ENCODE measurements at places on chromosomes 4 and X.

GRCh38 chr4:11469650-11470437 is 41.1 kb upstream of the HS3ST1 start:
- DNase-seq: no peak

DNA sequence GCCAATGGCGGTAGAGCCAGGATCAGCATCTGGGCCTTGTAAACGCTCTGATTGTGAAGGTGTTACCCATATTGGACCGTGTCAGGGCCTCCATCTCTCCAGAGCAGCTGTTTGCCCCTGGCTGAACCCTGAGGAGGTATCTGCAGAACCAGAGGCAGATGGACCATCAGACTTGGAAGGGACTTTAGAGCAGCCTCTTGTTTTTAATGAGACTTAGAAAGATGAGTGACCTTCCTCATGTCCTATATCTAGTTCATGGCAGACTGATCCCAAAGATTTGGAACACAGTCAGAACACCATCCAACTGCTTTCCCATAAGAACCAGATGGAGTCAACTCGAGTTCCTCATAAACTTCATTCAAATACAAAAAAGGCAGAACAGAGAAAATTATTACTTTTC is 135.1 kb upstream of the MSX1 start:
- DNase-seq: no peak

DNA sequence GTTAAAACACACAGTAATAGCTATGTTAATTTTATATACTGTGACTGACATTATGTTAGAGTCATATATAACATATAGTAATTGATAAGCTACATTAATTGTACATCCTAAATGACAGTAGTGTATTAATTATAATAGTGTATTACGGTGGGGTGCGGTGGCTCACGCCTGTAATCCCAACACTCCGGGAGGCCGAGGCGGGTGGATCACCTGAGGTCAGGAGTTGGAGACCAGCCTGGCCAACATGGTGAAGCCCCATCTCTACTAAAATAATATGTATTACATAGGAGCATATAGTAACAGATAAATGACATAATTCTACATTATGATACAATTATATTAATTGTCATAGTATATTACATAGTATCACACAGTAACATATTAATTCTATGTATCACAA is 12.2 kb downstream of the ASMTL start:
- DNase-seq: no peak

GRCh38 chr4:169313732-169314131 is 43.0 kb upstream of the SH3RF1 start:
- DNase-seq: no peak

DNA sequence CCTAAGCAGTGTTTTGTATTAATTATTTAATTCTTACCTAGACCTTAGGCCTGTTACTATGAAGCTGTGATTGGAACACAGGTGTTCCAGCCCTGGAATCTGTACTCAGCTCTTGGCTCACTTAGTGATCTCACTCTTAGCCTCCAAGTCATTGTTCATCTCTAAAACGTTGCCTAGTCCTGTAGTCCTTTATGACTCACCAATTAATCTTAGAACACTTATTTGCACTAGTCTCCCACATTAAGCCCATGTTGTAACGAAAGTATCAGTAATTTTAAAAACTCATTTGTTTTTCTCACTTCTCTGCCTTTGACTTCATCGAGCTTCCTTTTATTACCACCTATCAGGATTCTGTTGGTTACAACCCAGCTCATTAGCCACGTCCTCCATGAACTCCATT is 1224.7 kb upstream of the TENM3 start:
- DNase-seq: no peak

GRCh38 chr4:52873191-52873590 is 11.1 kb downstream of the RASL11B start:
- no peak for DNase-seq

GRCh38 chr4:38105475-38106220 is 145.4 kb downstream of the PTTG2 start:
- no peak for DNase-seq

DNA sequence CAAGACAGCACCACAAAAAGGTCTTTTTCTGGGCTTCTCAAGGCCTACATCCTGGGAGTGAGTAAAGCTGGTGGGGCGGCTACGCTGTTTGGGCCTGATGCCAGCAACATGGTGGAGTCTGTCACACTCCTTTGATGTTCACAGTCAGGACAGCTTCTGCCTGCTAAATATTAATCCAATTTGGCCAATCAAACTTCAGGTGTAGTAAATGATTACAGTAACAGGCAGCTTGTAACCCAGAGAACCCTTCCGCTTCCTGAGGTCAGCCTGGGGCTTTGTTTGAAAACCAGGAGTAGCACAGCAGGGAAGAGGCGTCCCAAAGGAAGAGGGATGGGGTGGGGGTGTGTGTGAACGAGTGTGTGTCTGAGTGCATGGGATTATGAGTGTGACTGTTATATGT is 220.4 kb downstream of the MAML3 start:
- no peak for DNase-seq

DNA sequence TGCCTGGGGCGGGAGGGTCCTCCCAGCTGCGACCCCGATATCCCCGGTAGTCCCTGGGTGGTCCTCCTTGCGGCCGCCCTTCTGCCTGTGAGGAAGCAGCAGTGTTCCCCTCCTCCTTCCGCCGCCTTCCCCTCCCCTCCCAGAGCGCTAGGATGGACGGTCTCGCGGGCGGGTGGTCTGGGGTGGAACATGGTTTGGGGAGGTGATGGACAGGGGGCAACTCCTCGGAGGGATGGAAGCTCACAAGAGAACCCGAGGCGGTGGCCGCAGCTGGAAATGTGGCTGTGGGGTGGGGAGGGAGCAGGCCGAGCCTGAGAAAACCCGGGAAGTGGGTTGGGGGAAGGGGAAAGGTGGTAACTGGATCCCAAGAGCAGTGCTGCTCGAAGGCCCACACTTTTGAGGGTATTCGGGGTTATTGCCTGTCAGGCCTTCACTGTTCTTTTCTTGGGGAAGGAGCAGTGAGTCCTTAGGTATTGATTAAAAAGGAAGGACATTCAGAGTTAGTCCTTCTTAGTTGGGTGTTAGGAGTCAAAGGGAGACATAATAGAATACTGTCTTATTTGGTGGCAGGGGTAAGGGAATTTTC is 581 bp downstream of the UBE2K start:
- no peak for DNase-seq

DNA sequence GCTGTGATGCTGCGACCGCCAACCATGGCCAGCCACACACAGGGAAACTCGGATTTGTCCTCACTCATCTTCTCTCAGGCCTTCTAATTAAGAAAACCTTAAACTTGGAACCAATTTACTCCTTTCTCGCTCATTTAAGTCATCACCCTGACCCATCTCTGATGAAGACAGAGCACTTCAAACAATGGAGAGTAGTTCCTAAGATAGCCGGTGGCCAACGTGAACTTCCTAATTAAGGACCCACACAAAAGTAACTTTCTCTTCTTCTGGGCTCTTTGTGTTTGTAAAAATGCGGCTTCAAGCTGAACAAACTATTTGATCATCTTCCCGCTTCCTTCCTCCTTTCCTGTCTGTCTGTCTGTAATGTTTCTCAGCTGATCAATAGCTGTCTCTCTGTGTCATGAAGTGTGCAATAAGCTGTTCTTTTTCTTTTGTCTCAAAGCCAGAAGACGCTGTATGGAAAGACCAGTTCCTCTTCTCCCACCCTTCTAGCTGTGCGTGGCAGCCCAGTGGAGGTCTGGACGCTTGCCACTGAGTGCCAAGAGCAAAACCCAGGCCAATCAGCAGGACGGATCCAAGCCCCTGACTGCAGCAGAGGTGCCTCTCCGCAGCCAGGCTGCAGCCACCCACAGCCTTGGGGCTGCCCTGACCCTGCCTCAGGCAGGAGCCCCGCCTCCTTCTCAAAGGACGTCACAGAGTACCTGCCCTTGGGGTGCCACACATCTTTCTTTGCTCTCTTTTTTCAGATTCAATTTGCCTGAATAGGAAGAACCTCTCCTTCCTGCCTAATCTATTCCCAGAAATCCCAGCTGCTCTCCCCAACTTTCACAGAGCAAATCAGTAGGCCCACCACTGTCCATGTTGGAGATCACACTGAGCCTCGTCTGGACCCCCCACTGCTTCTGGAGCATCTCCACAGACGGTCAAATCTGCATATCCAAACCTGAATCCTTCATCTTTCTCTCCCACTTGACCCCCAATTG is 59.3 kb downstream of the MAML3 start:
- peak; percentile 84 for DNase-seq

GRCh38 chr4:141375855-141376254 is 155.2 kb downstream of the ZNF330 start:
- peak; percentile 40 for DNase-seq

DNA sequence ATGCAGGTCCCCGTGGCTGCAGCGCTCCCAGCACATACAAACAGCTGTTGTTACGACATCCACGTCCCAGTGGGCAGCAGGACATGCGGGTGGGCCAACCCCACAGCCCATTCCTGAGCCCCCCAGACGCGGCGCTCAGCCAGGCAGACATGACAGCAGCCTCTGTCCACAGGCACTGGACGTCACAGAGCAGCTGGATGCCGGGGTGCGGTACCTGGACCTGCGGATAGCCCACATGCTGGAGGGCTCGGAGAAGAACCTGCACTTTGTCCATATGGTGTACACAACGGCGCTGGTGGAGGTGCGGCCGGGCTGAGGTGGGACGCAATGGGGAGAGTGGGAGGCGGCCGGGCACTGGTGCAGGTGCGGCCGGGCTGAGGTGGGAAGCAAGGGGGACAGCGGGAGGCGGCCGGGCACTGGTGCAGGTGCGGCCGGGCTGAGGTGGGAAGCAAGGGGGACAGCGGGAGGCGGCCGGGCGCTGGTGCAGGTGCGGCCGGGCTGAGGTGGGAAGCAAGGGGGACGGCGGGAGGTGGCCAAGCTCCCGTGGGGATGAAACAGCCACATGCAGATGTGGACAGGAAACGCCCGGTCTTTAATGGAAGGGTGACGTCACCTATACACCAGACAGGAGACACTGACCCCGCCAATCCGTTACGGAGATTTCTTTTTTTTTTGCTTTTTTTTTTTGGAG is 9.4 kb downstream of the PLCXD1 start:
- DNase-seq: no peak

DNA sequence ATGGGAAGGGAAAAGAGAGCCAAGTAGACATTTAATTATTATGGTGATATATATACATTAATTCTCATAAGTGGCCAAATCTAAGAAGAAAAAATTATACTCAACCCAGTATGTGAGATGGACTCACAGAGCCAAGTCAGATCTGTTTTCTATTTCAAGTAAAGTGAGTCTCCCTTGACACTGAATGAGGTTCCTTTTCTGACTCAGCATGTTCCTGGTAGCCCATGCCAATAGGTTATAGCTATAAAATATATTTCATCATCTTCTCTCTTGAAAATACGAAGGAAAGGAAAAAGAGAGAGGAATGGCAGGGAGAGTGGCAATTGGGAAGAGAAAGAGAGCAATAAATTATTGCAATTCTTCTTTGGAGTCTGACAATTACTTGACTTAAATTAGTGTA is 68.8 kb upstream of the GRIA2 start:
- DNase-seq: no peak

- DNase-seq: no peak
Measured at GRCh38 chr4:126973201-126973600, 659.6 kb upstream of the INTU start.

GRCh38 chrX:98299785-98300184 is 1416.1 kb downstream of the RPA4 start:
- no peak for DNase-seq

GRCh38 chrX:39756086-39756883 is 341.5 kb downstream of the BCOR start:
- no peak for DNase-seq

DNA sequence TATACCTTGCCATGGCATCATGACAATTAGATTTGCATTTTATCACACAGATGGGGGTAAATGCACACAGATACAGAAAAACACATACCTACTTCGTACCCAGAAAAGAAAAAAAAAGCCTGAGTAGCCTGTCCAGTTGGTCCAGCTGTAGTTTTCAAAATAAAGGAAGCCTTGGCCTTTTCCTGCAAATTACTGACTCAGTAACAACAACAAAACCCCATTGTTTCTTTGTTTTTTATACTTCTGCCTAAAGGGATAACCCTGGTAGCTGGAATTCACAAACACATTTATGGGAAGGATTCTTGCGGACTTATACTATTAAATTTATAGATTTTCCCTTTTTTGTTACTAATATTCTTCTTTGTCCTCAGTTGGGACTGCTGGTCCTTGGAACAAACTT is 156.4 kb upstream of the PCDH10 start:
- DNase-seq: no peak

- DNase-seq: no peak
Measured at GRCh38 chrX:18891548-18891945, 92.4 kb downstream of the PHKA2 start.

GRCh38 chrX:39519030-39519488 is 578.7 kb downstream of the BCOR start:
- no peak for DNase-seq

GRCh38 chrX:105696870-105697269 is 125.5 kb upstream of the NRK start:
- no peak for DNase-seq

DNA sequence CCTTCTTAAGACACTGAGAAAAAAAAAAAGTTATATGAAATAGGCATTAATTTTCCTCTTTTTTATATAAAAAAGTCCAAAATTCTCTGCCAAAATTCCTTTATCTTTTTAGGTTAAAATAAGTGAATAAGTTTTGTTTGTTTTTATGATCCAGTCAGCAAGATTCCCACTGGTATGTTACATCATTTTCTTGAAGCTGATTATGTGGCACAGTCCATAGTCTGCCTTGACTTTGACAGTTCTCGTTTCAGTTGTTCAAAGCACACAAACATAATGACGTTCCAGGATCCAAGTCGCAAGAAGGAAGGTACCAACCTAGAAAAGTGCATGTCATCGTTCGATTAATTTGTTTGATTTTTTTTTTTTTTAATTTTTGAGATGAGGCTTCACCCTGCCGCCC is 9.1 kb downstream of the UCP1 start:
- no peak for DNase-seq

GRCh38 chr4:120070196-120070595 is 3.5 kb upstream of the MAD2L1 start:
- DNase-seq: no peak

- DNase-seq: no peak
Measured at GRCh38 chr4:147980586-147980985, 248.7 kb downstream of the ARHGAP10 start.

DNA sequence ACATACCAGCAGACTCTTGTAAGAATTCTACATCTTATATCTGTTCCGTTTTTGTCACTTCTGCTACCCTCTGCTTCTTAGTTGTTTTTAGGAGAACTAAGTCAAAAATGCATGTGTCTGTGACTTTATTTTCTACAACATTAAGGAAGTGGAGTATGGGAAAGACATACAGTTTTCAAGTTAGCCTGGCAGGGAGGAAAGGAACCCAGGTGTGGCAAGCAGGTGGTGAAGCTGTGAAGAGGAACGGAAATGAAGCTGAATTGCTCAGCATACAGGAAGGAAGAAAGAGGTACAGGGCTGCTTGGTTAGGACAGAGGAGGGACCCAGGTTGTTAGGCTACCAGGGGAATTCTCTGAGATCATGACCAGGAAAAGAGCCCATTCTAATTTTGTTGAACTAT is 9.4 kb downstream of the GPRIN3 start:
- DNase-seq: no peak

Data from NCI-H460 (cell line).